ENCODE measurements at places on chromosomes 1 and 21.

GRCh38 chr1:224069138-224069537, 44.8 kb upstream of the FBXO28 start:
- DNase-seq = no peak

- DNase-seq = peak; percentile 89
Measured at GRCh38 chr1:232904566-232904965, 45.8 kb upstream of the NTPCR start.

DNA sequence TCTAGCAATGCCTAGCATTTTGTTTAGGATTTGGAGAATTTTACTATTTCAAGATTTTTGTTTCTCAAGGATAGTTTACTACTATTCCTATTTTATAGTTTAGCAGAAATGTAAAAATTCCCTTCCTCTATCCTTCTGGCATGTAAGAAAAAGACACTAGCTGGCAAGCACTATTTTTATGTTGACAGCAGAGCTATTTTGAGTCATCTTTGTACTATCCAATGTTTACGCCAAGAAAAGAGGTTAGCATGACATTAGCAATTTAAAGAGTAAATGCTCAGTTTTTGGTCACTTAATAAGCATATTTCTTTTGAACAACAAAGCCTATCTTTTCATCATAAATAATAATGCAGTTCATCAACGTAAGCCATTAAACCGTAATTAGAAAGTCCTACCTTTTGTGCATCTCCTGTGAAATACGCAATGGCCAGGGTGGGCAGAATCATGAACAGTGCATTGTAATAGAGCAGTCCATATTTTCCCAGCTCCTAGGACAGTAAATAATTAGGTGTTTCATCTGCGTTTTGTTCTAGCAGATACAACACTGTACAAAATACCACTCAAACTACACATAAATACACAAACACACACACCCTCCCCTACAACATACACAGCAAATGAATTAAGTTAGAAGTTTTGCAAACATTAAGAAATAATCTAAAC, 12.0 kb downstream of the SLC35D1 start:
- DNase-seq = peak; percentile 66

DNA sequence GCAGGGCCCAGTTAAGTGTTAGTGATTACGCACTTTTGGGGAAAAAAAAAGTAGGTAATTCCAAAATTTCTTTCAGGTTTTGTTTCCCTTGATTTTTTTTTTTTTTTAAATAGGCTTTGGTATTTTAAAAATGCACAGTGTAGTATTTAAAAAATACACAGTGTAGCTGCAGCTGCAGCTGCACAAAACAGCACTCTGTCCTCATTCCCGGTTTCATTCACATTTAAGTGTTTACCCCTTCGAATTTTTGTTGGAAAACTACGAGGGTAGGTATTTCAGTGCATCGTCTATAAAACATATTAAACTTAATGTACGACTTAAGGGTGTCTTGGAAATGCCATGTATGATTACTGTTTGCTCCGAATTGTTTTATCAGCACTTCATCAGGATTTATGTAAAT, 3.4 kb downstream of the NEK7 start:
- DNase-seq = no peak

DNA sequence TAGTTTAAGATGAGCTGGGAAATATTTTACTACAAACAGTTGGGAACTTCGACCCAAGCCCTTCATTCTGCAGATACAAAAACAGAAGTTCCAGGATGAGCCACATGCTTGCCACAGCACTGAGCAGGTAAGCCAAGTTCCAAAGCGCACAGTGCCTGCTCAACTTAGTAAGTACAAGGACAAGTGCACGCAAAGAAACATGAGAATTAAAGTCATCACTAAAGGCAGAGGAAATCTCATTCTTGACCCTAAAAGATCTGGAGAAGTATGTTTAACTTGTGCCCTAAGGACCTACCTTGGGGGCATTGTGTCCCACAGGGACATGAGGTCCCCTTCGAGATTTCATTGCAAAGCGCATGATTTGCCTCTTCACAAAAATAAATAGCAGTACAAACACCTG, 1.2 kb upstream of the UBAP2L start:
- no peak for DNase-seq

DNA sequence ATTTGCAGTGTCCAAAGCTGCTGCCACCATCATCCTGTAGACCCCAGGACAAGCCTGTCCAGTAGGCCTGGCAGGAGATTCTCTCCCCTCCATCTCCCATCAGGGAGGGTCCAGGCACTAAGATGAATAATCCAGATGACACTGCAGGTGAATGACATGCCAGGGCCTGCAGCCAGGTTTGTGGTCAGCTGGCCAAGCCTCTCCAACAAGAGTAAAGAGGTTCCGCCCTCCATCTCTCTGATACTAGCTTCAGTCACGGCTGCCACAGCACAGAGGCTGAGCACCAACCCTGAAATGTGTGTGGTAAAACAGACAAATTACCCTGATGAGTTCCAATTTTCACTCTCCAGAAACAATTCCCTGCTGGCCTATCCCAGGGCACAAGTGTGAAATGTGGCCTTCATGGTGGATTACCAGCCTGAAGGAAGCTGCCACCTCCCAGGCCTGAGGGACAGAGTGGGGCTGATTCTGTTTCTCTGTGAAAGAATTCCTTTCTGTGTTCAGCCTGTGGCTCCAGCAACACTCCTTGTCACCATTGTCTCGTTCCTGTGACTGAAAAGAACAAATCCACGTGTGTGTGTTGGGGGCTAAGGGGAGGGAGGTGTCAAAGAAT, 19.9 kb upstream of the LHX4 start:
- DNase-seq = no peak

- DNase-seq = no peak
Measured at GRCh38 chr21:30391492-30392025, 4.3 kb upstream of the KRTAP13-1 start.

GRCh38 chr1:81477710-81478109, 323.0 kb upstream of the ADGRL2 start:
- DNase-seq = peak; percentile 13

DNA sequence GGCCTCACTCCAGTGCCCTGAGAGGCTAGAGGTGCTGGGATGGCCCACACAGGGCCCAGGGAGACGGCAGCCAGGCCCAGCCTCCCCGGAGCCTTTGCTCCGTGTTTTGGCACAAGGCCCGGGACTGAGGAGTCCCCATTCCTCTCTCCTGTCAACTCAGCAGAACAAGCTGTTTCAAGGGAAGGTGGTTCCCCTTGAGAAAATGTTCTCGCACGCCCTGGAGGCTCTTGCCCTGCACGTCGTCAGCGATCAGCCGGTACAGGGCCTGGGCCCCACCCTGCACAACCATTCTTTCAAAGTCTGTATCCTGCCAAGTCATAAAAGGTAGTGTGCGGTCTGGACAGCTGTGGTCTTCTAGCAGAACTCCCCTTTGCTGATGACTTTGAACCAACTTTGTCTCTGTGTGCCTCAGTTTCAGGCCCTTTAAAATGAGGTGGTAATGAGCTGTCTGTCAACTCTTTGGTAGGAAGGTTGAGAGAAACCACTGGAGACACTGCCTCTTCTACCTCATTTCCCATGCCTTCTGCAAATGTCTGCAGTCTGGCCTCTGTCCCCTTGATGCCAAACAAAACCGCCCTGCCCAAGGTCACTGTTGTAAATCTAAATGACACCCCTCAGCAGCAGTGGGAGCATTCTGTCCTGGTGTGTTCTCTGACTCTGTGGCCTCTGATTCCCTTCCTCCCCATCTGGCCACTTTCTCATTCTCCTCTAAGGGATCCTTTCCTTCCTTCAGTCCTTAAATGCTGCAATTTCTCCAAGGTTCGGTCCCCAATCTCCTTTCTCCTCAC, 138.6 kb upstream of the JUN start:
- DNase-seq = no peak

DNA sequence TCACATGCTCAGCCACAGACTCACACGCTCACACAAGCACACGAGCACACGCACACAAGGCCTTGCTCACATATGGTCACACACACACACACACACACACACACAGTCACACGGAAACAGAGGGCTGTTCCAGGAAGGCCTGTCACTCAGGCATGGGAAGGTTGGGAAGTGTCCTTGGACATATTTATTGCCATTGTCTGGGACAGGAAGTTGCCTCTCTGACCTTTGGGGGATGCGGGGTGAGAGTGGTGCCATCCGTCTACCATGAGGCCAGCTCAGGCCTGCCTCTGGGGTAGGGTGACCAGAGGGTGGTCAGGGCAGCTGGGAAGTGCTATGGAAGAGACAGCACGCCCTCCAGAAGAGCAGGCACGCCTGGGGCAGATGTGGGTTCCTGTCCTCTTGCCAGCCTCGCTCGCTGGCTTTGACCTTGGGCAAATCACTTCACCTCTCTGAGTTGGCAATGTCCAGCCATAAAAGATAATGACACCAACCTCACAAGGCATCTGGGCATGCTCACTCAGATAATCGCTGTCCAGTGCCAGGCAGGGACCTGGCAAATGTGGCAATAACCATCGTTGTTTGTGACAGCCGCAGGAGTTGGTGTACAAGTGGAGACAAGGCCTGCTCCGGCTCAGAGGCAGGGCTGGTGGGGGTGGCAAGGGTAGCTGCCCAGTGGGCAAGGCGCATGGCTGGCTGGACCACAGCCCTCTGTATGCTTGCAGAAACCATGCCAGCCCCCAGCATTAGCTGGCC, 8.0 kb upstream of the GUCA2A start:
- no peak for DNase-seq

GRCh38 chr21:45615145-45615711, 28.3 kb upstream of the PCBP3 start:
- DNase-seq = no peak

GRCh38 chr1:97893844-97894243, 27.0 kb downstream of the DPYD start:
- DNase-seq = no peak

GRCh38 chr1:67682659-67683197, 2.3 kb upstream of the GADD45A start:
- DNase-seq = peak; percentile 60

GRCh38 chr21:44354001-44354405, 582 bp downstream of the TRPM2 start:
- no peak for DNase-seq

Measured in AG08395 (cell line).